ENCODE measurements at places on chromosomes 11 and 22.
A peak's percentile ranks its signal among the peaks of the same experiment; 100 is the strongest.

DNA sequence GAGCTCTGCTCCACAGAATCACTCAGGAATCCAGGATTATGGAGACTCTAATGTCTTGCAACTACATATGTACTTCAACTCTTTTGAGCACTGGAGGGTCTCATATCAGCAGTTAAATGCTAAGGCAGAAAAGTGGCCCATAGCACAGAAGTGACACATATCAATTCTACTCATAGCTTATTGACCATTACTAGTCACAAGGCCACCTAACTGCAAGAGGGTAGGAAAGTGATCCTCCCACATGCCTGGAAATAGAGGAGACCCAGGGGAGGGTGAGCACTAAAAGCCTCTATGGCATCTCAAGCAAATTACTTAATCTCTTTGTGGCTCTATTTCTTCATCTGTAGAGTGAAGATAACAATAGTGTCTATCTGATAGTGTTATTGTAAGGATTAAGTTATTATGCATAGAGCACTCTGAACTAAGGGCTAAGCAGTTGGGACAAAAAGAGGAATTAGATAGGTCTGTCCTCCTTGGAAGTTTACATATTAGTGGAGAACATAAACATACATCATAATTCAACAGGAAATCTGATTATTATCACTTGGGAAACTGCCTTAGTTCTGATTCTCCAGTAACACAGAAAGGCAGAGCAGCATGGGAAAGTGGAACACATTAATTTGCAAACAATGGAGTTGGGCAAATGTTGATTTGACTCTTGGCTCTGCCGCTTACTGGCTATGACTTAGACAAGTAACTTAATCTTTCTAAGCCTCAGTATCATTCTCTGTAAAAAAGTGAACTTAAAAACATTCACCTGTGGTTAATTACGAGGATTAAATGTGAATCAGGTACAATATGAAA lies 25.1 kb upstream of the USP47 start:
- no peak for DNase-seq

DNA sequence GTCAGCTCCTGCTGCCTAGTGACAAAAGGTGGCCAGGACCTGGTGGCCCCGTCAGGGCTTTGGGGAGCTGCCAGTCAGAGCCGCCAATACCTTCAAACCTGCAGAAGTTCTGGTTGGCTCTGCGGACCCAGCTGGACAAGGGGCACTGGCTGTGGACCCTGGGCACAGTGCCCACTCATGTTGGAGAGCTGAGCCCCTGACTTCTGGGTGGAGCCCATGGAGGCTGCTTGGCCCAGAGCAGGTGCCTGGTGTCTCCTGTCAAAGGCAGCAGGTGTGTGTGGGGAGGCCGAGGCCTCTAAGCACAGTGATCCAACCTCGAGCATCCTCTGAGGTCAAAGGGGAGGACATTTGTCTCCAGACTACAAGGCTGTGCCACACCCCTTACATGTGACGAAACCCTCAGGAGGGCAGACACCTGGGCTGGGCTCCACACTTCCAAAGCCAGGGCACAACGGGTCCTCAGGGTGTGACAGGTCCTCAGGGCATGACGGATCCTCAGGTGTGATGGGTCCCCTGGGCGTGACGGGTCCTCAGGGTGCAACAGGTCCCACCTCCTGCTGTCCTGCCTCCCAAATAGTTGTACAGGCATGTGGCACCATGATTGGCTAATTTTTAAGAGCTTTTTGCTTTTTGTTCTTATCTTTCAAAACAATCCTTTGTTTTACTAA lies 37.0 kb downstream of the MUC2 start:
- DNase-seq, result no peak

GRCh38 chr11:116224154-116224888 lies 548.5 kb downstream of the BUD13 start:
- peak; percentile 63 for DNase-seq

- no peak for DNase-seq
Observed at GRCh38 chr22:41584881-41585280, 4.8 kb downstream of the PMM1 start.

DNA sequence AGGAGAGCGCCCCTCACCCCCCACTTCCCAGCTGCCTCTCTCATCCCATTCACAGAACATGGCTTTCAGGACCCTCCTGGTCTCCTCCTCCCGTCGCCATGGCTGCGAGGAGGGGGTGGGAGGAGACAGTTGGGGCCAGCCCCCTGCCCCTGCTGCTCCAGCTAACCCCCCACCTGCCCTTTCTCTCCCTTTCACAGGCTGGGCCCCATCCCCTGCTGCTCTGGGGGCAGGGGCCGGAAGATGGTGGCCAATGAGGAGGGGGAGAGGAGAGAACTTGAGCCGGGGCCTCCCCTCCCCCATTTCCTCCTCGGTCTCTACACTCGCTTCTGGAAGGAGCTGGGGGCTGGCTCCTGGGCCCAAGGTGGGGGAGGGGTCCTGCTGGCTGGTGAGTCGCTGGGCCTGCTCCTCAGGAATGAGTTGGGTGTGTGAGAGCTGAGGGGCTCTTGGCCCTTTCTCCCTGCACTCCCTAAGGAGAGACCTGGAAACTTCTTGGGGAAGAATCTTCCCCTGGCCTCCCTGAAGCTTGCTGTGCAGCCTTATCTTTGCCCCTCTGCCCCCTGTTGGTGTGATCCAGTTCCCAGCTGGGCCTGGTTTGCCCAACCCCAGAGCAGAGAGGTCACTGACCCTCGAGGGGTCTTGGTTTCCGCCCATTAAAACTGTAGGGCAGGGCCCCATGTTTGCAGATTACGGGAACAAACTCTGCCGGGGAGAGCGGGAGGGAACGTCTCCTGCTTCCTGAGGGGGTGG lies 10.2 kb downstream of the YPEL4 start:
- peak; percentile 97 for DNase-seq

- DNase-seq, result no peak
Observed at GRCh38 chr11:96317985-96318384, 25.0 kb downstream of the MAML2 start.

All from WTC11 (cell line).